ENCODE measurements at places on chromosomes 1 and 21.

GRCh38 chr21:42837421-42838211, 41.7 kb downstream of the WDR4 start:
- DNase-seq, result no peak

DNA sequence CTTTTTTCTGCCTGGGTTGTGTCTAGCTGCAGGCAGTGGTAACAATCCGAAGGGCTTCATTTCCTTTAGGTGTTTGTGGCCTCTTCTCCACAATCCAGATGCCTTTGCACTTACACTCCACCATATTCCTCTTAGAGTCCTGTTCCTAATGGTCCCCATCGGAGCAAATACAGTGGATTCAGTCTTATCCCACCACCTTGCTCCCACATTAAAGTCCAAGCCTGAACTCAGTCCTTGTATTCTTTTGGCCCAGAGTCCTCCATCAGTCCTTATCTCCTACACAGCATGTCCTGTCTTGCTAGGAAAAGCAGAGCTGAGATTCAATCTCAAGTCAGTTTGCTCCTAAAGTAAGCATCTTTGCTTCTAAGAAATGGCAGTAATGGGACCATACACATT, 8.8 kb downstream of the CYP2J2 start:
- no peak for DNase-seq

GRCh38 chr21:45830720-45831366, 150.7 kb upstream of the COL6A1 start:
- DNase-seq, result no peak

GRCh38 chr1:207844371-207844770, 66.6 kb downstream of the CD34 start:
- DNase-seq, result no peak

DNA sequence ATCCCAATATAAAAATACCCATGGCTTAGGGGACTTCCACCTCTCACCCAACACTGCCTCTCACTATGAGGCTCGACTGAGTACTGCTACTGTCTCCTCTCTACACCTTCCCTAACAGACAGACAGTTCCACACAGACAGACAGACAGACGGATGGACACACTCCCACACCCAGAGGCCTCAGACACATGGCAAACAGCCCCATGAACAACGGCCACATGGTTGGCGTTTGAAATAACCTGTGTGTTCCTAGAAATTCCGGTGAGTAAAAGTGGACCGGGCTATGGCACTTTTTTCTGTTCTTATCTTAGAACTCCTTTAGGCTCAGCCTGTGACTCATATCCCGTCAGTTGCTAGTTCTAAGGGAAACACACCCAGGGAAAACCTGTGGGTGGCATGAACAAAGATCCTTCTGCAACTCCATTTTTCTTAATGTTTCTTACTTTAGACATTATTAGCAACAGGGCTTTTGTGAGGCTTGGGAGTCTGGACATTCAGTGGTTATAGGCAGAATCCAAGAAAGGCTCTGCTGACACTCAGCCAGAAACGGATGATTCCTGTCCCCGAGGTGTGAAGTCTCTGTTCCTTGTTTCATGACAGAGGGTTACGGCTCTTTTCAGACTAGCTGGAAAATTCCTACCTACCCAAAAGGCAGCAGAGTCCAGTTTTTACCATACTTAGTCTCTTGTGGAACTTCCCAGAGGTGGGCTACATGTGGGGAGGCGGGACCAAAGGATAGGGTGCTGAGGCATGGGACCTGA, 90.5 kb upstream of the TLR5 start:
- no peak for DNase-seq

DNA sequence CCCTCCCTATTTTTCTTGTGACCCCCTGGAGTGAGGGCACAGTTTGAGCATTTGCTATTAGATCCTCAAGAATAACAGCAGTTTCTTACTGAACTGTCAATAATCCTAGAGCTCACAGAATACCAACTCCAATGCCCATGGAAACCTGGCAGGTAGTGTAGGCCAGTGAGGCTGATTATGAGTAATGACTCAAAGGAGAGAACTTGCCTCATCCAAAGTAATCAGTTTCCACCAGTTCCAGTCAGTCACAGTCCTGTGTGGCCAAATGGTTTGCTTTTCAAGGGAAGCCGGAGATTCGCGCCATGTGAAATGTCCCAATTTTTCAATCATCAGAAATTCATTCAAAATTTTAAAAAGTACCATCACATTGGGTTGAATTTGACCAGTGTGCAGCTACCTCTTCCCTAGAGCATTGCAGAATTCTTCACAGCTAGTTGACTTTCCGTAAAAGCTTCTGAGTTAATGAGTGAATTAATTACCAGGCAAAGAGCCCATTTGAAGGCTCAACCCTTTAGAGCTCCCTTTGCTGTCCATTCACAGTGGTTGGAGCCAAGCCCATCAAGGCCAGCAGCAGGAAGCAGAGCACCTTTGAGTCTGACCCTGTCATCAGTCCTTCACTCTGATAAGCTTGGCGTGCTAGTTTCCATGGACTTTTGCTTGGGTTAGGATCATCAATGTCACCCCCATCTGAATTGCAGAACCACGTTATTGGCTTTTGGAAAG, 170.3 kb downstream of the KAZN start:
- no peak for DNase-seq

GRCh38 chr1:95179205-95179986, 54.6 kb upstream of the RWDD3 start:
- DNase-seq, result no peak

DNA sequence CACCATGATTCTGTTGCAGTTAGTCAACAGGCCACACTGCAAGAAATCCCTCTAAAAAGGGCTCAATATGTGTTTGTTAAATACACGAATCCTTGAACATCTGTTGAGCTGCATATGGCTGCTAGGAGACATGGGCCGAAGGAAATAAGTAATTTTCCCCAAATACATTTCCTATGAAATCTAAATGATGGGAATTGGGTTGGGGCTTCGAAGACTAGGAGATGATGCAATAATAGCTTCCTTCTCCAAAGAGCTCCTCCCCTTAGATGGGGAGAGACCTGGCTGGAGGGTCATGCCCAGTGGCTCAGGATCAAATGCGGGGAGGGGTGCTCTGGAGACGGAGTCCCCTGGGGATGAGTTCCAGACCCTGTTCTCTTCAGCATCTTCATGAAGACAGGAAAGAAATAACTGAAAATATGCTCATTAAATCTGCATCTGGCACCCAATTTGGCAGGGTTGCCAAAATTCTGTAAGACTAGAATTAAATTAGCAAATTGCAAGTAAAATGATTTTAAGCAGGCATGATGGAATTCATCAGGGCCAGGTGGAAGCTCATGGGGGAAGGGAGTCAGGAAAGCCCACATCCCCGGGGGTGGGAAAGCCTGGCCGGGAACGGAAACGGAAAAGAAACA, 165.0 kb upstream of the EDN2 start:
- no peak for DNase-seq

- peak; percentile 46 for DNase-seq
Measured at GRCh38 chr1:235018161-235018560, 110.5 kb downstream of the TOMM20 start.
